NCI-H446 treated with DMSO at 0.1 percent for 48 hours (cell line): ENCODE measurements at places on chromosomes 7 and 10.

DNA sequence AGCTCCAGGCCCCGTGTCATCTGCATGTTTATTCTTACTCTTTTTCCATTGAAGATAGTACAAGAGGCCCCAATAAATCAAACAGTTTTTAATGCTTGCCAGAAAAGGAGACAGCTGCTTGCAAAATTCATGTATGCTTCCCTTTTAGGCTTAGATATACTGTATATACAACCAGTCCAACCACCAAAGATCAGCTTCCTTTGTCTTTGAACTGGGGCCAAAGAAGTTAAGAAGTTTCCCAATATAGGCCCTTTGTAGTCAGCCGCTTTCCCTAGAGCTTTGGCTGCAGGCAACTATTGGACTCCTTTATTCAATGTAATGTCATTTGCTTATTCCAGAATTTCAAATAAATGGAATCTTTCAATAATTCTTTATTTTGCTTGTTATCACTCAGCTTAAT is 1395.0 kb downstream of the GATA3 start:
- DNase-seq: no peak

GRCh38 chr7:26485367-26485934 is 193.8 kb downstream of the SNX10 start:
- no peak for DNase-seq

DNA sequence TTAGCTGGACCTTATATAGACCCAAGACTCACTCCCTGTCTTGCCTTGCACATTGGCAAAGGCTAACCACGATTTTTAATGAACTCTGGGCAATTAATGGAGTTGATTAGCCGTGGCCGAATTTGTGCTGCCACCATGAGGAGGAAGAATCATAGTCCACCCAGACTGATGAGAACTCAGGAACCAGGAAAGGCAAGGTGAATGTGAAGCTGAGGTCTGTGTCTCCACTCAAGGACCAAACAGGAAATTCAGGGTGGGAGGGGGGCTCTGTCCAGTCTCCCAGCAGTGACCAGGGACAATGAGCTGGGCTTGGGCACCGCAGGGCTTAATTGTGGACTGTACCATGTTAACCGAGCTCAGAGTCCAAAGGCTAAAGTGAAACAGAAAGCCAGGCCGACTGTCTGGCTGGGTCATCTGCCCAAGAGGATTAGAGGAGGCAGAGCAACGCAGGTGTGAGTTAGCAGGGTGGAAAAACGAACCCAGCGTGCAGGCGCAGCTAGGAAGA is 127.0 kb upstream of the JCAD start:
- no peak for DNase-seq

DNA sequence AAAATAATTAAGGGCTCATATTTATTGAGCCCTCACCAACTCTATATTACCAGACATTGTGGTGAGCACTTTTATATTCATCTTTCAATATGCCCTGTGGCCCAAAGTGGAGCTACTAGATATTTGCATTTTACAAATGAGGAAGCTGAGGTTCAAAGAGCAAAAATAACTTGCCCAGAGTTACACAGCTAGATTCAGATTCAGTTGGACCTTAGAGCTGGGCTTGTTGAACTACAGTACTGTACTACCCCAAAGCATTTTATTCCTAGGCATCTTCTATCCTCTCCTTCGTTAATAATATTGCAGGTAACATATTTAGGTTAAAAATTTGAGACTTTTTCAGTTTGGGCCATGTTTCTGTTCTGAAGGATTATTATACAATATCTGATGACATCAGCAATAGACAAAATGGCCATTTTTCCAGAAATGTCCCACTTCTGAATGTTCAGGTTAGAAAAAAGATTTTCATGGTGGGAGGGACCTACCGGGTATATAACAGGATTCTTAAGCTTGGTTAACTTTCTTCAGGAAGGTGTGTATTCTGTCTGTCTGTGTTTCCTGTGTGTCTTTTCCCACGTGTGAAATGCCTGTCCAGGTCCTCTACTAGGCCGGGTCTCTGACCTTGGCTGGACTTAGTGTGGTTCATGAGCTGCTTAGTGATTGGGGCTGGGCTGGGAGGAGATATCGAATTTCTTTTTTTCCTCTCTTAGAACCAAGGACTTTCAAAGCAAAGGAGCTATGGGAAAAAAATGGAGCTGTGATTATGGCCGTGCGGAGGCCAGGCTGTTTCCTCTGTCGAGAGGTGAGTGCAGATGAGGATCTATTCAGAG is 13.6 kb downstream of the PRXL2A start:
- DNase-seq: no peak

- no peak for DNase-seq
These were observed 977 bp downstream of the TMEM248 start for GRCh38 chr7:66921918-66922486.

DNA sequence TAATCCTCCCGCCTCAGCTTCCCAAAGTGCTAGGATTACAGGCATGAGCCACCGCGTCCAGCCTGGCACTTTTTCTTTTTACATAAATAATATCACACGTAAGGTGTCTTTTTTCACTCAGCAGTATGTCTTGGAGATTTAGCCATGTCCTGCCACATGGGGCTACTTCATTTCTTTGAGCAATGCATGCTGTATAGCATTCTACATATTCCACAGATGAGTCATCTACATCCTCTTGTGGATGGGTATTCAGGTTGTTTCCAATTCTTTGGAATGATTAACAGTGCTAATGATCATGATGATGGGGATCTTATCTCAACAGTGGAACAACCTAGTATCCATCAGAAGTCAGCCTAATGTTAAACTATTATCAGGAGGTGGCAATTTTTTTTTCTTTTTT is 50.8 kb downstream of the ZNF503 start:
- no peak for DNase-seq

DNA sequence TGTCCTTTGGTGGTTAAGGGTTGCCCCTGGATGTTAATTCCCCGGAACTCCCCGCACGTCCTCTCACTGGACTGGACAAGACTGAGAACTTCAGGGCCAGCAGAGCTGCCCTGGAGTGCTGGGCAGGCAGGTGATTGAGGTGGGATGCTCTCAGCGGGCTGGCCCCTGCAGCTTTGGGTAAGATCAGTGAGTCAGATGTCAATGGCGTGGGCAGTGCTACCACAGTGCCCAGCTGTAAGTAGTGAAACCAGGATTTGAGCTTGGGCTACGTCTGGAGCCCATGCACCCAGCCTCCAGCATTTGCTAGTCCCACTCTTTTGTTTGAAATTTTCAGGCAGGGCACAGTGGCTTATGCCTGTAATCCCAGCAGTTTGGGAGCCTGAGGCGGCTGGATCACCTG is 6.7 kb upstream of the SEPHS1 start:
- DNase-seq: no peak

DNA sequence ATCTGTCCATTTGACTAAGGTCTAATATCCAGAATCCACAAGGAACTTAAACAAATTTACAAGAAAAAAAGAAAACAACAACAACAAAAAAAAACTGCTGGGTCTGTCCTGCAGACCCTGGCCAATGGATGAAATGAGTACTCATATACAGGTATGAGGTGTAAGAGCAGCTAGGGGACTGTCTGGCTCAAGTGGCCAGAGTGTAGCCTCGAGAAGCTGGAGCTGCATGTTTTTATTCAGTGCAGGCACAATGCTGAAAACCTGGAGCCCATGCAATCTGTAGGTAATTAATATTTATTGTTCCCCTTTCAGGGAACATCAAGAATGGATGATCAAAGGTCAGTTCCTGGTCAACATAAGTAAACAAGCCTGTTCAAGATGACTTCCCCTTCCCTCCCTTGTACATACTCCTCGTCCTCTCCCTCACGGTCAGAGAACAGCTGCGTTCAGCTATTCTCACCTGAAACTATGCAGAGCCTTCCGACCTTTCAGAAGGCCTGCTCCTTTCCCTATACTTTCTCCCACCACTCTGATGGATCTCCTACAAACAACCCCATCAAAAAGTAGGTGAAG is 15.5 kb downstream of the CYP2C19 start:
- DNase-seq: no peak

DNA sequence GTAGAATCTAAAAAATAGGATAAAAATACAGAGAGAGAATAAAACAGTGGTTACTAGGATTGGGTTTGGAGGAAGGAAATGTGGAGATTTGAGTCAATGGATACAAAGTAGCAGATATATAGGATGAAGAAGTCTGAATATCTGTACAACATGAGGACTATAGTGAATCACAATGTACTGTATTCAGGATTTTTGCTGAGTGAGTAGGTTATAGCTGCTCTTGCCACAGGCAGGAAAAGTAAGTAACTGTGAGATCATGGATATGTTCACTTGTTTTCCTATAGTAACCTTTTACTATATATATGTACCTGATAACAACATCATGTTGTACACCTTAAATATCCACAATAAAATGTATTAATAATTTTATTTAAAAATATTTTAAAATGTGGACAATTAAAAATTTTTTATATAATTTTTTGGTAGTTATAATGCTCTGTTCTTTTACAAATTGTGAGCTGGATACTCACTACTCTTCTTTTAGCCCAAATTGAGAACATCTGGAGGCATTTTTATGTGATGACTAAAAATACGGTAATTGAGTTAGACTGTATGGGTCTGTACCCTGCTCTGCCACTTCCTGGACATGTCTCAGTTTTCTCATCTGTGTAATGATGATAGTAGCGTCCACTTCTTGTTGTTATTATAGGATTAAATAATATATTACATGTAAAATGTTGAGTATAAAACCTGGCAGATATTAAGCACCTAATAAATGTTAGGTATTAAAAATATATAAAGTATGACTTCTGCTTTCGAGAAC is 439.1 kb downstream of the AUTS2 start:
- no peak for DNase-seq

DNA sequence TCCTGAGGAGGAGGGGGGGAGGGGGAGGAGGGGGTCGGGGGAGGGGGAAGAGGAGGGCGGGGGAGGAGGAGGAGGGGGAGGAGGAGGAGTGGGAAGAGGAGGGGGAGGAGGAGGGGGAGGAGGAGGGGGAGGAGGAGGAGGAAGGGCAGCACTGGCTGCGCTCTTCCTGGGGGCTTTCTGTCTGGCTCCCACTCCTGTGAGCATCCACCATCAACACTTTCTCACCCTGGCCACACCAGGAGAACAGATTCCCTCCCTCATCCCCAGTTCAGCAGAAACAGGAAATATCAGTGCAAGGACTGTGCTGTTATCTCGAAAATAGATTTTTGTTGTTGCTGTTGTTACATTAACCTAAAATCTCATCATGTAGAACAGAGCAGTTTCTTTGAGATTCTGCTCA is 530.5 kb downstream of the ACTR3B start:
- no peak for DNase-seq

DNA sequence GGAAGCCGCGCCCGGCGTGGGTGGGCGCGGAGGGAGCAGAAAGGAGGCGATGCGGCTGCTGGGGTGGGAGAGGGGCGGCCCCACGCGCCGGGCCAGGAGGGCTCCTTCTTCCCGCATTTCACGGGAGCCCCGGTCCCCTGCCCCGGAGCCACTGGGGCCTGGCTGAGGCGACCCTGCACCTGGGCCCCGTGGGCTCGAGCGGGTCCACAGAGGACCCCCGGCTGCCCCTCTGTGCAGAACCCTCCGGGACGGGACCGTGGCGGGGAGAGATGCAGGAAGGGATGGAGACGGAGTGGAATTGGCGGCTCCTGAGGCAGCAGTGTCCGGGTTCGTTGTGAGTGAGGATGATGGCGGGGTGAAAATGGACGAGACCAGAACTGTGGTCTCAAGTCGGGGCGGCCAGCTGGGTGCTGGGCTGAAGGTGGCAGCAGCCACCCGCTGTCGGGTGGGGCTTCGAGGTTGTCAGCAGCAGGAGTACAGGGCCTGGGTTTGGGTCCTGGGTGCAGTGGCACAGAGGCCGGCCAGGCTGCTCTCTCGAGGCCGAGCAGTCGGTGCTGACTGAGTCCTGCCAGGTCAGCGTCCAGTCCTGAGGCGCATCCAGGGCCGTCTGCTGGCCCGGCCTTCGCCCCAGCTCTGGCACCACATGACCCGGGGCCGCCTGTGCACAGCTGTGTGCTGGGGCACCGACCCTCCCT is 80.4 kb downstream of the VIPR2 start:
- no peak for DNase-seq

DNA sequence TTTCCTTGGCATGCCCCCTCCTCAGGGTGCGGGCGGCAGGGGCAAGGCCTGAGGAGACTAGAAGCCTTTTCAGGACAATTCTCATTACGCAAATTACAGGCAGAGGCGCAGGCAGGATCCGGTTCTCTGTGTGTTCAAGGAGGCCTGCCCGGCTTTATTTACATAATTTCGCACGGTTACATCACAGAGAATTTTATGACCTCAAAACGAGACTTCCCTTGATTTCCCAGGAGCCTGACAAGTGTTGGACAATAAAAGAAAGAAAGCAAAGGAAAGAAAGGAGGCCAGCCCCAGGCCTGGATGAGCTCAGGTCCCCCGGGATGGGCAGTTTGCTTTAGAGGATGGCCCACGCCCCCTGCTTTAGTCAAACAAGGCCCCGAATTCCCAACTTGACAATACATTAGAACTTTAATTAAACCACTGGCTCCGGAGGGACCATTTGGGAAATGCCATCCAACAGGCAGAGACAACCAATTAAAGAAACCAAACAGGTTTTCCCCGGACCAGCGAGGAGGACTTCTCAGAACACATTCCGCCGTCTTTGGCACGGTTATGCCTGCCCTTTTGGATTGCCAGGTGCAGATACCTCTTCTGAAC is 2.9 kb downstream of the MNX1 start:
- no peak for DNase-seq

DNA sequence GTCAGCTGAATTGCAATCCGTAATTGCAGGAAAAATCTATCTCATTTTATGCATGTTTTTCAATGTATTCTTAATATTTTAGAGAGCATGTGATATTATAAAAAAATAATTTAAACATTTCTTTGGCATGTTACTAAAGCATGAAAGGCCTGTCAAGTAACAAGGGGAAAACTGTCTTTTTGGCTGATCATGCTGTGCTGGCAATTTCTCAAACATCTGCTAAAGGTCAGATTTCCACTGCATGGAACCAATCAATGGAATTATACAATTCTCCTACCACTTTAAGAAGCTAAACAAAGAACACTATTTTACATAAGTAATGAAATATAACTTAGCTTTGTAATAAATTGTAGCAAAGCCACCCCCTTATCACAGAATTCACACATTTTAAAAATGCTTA is 49.4 kb downstream of the JMJD1C start:
- peak; percentile 19 for DNase-seq

GRCh38 chr7:133808493-133808866 is 318.7 kb upstream of the LRGUK start:
- no peak for DNase-seq
